Sciatic nerve (tissue), 2 donors: ENCODE measurements at places on chromosomes 4 and X. TPM values are rescaled to one million over a fixed set of nuclear protein-coding genes. Genes with fewer than 3 reads are reported as not detected.

Gene XG
- total RNA-seq: 4.0 TPM

Gene HSFX1
- 2.9 TPM for total RNA-seq

Gene UBE2A
- total RNA-seq: 47.6 TPM

Gene FOXR2
- not detected for total RNA-seq

Gene SLC6A14
- 0.18 TPM for total RNA-seq

Gene POU4F2
- not detected for total RNA-seq
